ENCODE measurements at places on chromosomes 13 and 19. TPM values are rescaled to one million over a fixed set of nuclear protein-coding genes. Genes with fewer than 3 reads are reported as not detected.

C19orf47 gene
- total RNA-seq: 4.9 TPM

TNNI3 gene
- not detected for total RNA-seq

SUPT20H gene
- total RNA-seq: 153 TPM

USE1 gene
- total RNA-seq: 10.9 TPM

SRRM5 gene
- not detected for total RNA-seq

SLC8A2 gene
- total RNA-seq: 1.5 TPM

TJP3 gene
- 3.1 TPM for total RNA-seq

POSTN gene
- total RNA-seq: 1,032 TPM

NDUFA3 gene
- 11.3 TPM for total RNA-seq

SOX1 gene
- total RNA-seq: not detected

ZNF737 gene
- total RNA-seq: 42.2 TPM

Data from urinary bladder (tissue), 4 donors.